ENCODE measurements at places on chromosomes 2 and 18.
A peak's percentile ranks its signal among the peaks of the same experiment; 100 is the strongest.

DNA sequence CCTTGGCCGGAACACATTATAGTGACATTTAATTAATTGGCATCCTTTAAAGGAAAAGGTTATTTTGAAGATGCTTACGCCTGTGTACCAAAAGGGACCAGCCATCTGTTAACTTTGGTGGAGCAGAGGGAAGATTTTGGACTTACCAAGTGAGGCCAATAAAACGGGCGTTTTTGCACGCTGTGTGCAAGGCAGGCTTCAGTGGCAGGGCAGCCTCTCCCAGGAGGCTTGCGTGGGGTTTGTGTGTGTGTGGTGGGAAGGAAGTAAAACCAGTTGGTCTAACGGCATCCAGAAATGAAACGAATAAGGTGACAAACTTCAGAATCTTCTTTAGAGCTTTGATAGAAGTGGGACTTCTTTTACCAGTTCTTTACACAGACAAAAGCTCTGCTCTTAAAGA lies 191.7 kb downstream of the PRKCE start:
- DNase-seq = no peak

DNA sequence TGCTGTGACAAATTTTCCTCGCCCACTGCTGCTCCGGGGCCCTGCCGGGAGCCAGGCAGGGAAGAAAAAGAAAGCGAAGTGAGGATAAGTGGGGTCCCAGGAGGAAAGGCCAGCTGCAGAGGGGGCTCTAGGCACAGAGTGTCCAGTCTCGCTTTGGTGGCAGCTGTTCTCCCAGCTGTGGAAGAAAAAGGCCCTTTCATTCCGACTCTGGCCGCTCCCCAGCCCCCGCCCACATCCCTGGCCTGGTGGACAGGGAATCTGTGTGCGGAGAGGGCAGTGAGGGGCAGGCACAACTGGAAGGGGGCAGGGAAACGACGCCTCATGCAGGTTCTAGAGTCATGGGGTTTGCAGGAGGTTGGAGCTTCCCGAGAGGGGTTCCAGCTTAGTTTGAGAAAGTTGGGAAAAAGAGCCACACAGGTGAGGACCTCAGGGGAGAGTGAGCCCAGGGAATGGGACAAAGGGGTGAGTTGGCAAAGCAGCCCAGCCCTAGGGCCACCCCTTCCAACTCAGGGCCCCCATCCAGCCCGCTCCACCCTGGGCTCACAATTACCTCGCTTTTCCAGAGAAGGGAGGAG lies 1.8 kb downstream of the RTKN start:
- DNase-seq = no peak

GRCh38 chr2:241546771-241547498 lies 11.6 kb upstream of the BOK start:
- DNase-seq = no peak

- DNase-seq = no peak
Measured at GRCh38 chr2:54669677-54670484, 53.6 kb upstream of the EML6 start.

- DNase-seq = no peak
Measured at GRCh38 chr18:5275872-5276271, 19.7 kb downstream of the ZBTB14 start.

- DNase-seq = no peak
Measured at GRCh38 chr2:38344813-38345212, 32.3 kb downstream of the ATL2 start.

DNA sequence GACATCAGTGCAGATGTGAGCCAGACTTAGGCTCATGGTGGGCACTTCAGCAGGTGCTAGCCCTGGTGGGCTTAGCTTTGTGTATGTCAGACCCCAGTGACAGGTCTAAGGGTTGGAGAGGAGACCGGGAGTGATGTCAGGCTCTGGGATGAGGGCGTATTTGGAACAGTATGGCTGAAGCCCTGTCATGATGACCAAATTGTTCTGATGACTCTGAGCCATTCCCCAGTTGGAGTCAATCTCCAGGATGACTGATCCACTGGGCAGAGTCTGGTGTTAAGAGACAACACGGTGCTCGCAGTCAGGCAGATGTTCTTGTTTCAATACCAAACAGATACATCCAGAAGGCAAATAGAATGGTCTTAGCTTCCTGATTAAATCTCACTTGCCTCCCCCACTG lies 241.5 kb downstream of the SOX11 start:
- no peak for DNase-seq

GRCh38 chr18:8328126-8328525 lies 281.1 kb upstream of the RAB12 start:
- DNase-seq = no peak

DNA sequence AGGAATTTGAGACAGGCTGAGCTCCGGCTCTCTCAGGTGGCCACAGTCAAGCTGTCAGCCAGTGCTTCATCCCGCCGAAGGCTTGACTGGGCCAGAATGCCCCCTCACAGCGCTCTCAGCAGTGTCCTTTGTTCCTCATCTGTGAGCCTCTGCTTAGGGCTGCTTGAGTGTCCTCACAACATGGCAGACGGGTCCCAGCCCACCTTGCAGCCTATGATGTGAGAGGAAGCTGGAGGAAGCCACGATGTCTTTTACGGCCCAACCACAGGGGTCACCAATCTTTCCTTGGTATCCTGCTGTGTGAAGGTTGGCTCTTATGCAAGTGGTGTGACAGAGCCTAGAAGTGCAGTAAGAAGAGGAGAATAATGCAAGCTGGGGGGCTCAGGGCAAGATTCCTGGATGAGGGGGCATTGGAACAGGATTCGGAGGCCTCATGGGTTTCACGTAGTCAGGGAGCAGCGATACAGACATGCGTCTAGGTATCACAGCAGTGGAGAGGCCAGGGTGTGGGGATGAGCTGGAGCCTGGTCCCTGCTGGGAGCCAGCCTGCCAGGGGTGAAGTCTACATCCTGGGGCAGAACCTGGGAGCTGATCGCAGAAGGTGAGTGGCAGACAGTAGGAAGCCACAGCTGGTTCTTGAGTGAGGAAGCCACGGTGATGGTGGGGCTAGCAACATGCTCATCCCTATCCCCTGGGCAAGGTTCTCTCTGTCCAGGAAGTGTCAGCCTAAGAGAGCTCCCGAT lies 234.1 kb downstream of the GLI2 start:
- no peak for DNase-seq

DNA sequence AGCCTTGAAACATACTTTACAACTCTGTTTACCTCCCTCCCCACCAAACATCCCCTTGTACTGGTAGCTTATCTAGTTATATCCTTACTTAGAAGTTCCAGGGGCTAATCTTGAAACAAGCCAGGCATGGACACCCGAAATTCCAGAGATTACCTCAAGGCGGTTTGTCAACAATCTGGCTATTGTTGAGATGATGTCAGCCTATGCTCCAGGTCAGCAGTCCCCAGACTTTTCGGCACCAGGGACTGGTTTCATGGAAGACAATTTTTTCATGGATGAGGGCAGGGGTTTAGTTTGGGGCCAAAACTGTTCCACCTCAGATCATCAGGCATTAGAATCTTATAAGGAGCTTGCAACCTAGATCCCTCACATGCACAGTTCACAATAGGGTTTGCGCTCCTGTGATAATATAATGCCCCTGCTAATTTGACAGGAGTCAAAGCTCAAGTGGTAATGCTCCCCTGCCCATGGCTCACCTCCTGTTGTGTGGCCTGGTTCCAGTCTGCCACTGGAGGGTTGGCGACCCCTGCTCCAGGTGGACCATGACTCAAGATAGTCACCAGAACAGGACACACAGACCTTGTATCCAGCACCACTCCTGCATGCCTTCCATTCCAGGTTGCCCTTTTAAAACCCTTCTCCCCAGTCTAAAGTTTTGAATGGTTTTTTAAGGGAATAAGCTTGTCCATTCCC lies 171.2 kb downstream of the SPAG16 start:
- no peak for DNase-seq

DNA sequence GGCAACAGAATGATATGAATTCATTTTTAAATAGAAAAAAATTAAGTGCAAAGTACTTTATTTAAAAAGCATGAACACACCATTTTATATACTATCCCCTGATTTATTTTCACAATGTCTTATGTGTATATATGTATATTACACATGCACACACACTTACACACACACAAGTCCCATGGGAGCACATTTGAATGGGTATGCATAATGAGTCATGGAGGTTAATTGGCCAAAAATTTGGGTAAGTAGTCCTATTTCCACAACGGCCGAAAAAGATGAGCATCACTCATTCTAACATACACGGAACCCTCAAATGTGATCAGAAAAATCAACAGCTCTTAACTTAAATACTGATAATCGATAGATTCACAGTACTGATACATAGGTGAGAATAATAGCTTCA lies 97.4 kb upstream of the NABP1 start:
- no peak for DNase-seq

- no peak for DNase-seq
Measured at GRCh38 chr2:201955231-201955630, 78.4 kb upstream of the FZD7 start.

DNA sequence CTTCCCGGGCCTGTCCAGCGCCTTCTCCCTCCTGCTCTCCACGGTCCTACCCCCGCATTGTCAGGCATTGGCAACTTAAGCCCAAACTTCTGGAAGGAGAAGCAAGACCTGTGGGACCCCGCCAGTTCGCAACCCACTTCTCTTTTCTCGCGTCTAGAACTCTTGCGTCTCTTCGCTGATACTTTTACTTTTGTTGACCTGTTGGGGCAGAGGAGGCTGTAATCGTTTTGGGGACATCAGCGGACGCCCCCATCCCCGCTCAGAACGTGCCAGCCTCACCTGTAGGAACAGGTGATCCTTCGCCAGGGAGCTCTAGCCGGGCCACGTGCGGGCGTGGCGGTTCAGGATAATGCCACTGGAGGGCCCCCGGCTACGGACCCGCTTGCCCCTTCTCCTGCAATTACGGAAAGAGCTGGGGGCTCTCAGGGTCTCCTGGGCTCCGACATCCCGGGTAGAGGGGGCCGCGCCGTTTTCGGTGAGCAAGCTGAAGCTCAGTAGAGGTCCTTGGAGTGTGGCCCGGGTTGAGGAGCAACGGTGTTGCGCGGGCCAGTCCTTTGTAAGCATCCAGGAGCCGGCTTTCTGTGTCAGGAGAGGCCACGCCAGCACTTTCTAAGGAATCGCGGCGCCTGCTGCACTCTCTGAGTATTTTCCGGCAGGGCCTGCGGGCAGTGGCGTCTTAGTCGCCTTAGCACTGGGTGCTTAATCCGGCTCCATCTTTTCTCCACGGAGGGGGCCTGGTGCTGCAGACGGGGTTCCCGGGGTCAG lies 1.6 kb downstream of the MTCL1 start:
- no peak for DNase-seq

DNA sequence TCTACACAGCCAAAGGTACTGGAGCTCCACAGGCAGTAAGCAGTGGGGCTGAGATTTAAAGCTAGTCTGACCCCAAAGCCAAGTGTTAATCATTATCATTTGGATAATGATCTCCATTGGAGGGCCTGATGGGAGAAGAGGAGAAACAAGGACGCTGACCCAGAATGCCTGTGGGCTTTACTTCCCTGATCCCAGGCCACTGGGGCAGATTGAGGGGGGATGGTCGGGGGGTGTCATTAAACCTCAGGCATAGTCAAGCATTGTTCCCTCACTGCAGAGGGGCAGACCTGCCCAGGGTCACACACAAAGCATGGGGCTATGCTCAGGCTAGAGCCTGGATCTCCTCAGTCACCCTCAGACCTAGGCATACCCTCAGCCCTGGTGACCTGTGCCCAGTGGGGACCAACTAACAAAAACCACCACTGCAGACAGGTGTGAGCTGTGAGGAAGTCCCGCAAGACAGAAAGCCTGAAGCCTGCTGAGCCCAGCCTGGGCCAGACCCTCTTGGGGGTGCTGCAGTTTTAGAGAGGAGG lies 53.4 kb downstream of the SDC1 start:
- DNase-seq = no peak

DNA sequence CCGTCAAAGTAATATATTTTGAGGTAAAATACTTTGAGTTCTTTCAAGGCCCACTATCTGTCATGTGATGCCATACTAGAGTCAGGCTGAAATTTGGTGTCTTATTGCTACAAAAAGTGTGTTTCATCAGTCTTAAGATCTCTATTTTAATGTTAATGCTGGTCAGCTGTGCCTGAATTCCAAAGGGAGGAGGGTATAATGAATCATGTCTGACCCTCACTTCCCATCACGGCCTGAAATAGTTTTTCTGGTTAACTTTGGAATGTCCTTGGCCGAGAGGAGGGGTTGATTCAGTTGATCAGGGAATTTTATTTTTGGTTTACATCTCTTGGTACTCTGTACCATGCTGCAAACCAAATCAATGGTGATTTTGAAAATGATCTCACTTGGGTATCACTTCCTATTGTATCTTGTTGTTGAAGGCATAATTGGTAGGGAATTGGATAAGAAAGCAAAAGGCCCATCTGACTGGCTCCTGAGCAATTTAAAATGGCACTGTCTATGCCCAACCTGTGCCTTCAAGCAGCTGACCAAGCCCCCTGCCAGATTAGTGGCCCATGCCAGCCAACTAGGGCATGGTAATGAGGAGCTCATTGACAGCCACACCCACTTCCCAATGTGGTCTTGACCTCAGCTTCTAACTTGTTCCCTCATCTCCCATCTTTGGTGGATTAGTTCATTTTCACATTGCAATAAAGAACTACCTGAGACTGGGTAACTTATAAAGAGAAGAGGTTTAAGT lies 6.1 kb upstream of the SLC35F5 start:
- no peak for DNase-seq

- DNase-seq = no peak
Measured at GRCh38 chr2:104434318-104434792, 419.6 kb upstream of the POU3F3 start.

GRCh38 chr2:43898134-43898837 lies 59.5 kb downstream of the ABCG8 start:
- DNase-seq = no peak

DNA sequence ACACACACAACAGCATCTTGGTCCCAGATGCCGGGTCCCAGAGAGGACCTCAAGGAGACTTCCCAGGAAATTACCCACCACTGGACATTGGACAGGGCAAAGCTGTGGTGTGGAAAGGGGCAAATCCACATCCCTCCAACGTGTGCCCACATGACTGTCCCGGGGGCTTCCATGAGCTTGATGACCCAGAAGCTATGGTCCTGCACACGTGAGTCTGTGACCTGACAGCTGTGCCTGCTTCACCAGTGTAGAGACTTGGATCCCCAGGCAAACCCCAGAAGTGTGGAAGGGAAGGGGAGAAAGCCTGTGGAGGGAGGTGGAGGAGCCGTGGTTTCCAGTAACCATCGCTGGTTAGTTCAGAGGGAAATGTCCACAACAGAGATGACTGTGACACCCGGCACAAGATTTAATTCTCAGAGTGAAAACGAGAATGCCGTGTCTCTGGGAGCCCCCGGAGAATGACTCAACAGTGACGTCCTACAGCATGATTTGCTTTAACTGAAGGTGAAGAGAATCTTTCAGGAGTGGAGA lies 19.1 kb upstream of the GPR55 start:
- peak; percentile 43 for DNase-seq

- no peak for DNase-seq
Measured at GRCh38 chr18:53115876-53116585, 776.0 kb downstream of the DCC start.

All from stimulated activated CD4-positive, alpha-beta T cell treated with anti-CD3 and anti-CD28 coated beads, Interleukin-12 subunit alpha, Interleukin-12 subunit beta, amount 100 ng/mL, for 24 hours (primary cell).